ENCODE measurements at places on chromosomes 7 and 10.

GRCh38 chr7:73912223-73912622, 51.3 kb downstream of the TMEM270 start:
- no peak for DNase-seq
- no peak overlapping the region for H3K4me3 ChIP-seq
- no peaks in the 10 kb centered on the region for H3K4me1 ChIP-seq
- no peaks in the 10 kb centered on the region for H3K36me3 ChIP-seq
- no peak overlapping the region for H3K27ac ChIP-seq

DNA sequence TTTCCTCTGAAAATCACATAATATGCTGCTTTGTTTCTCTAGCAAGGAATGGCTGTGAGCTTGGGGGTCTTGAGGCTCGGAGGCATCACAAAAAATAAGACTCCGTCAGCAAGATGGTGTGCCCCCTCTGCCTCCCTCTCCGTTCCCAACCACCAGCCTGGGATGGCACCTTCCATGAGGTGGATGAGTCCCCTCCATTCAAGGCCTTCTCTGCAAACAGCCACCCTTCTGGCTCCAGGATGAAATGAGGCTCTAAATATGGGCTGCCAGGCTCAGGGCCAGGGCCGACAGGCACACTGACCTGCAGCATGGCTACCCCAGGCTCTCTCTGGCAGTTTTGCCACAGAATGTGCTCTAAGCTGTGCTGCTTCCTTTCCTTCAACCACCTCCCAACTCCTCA, 521.5 kb downstream of the PTPRN2 start:
- no peaks in the 10 kb centered on the region for H3K36me3 ChIP-seq
- H3K27ac ChIP-seq: no peak overlapping the region
- H3K4me1 ChIP-seq: no peaks in the 10 kb centered on the region
- DNase-seq: no peak
- H3K27me3 ChIP-seq: no peaks in the 10 kb centered on the region

- H3K27me3 ChIP-seq: peaks cover 12% of the 10 kb centered on the region
- no peak for DNase-seq
- no peak overlapping the region for H3K27ac ChIP-seq
- H3K36me3 ChIP-seq: no peaks in the 10 kb centered on the region
Observed at GRCh38 chr7:150959739-150960734, 18.1 kb downstream of the KCNH2 start.

- no peak for DNase-seq
- no peaks in the 10 kb centered on the region for H3K36me3 ChIP-seq
- no peaks in the 10 kb centered on the region for H3K4me1 ChIP-seq
- peaks cover 4% of the 10 kb centered on the region for H3K27me3 ChIP-seq
- no peak overlapping the region for H3K4me3 ChIP-seq
- H3K27ac ChIP-seq: no peak overlapping the region
Observed at GRCh38 chr10:86056672-86057071, 309.9 kb downstream of the GRID1 start.

- H3K27me3 ChIP-seq: no peaks in the 10 kb centered on the region
- H3K4me3 ChIP-seq: no peak overlapping the region
- peaks cover 8% of the 10 kb centered on the region for H3K4me1 ChIP-seq
Observed at GRCh38 chr7:26657686-26658388, 206.6 kb downstream of the SKAP2 start.

DNA sequence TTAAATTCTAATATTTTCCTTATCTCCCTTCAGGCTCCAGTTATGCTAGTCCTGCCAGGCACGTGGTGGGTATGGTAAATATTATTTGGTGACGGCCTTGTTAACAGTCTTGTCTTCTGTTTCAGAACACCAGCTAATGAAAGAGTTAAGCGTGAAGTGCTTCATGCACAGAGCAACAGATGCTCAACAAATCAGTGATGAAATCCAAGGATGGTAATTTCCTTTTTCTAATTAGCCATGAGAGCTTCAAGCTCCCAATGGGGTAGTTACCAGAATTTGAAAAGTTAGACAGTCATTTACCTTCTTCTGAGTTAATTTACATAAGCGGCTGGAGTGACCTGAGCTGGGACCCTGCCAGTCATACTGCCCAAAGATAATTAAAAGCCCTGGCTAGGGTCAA, 1.9 kb upstream of the OTUD1 start:
- no peak overlapping the region for H3K4me3 ChIP-seq
- no peak overlapping the region for H3K27ac ChIP-seq
- H3K27me3 ChIP-seq: no peaks in the 10 kb centered on the region
- no peak for DNase-seq

DNA sequence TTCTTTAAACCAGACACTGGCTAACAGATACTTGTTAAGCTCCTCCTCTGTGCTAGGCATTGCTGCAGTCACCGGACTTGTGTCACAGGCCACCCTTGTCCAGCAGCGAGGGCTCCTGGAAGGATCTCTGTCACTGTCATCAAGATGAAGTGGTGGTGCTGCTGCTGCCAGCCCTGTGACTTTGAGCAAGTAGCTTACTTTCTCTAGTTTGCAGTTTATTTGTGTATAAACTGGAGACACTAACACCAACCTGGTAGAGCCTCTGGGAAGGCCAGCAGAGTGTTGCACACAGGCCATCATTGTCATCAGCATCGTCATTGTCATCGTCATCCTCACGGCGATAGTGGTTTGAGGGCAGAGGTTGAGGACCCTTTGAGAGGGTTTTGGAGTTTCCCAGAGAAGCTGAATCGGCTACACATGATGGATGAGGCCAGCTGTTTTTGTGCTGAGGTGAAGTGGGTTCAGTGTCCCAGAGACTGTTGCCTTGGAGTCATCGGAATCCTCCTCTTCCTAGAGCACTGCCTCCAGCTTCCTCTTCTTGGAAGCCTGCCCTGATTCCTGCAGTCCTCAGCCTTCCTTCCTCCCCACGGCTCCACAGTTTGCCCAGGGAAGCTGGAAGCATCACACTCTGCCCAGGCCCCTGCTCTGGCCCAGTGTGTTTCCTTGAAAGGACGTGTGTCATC, 128.4 kb downstream of the GRK5 start:
- H3K27me3 ChIP-seq: no peaks in the 10 kb centered on the region
- no peaks in the 10 kb centered on the region for H3K36me3 ChIP-seq
- no peak overlapping the region for H3K4me3 ChIP-seq
- H3K4me1 ChIP-seq: no peaks in the 10 kb centered on the region
